MG63 (cell line): ENCODE measurements at places on chromosomes 2 and 18. TPM values are rescaled to one million over a fixed set of nuclear protein-coding genes. Genes with fewer than 3 reads are reported as not detected.

- no peak for DNase-seq
These were observed 71.4 kb downstream of the GALR1 start for GRCh38 chr18:77320971-77321559.

LYG1 gene
- not detected in 2 replicates for total RNA-seq

CHRNG gene
- total RNA-seq, result not detected in 2 replicates

- no peak for DNase-seq
These were observed 59.1 kb upstream of the BOD1L2 start for GRCh38 chr18:57087644-57088376.

GPR45 gene
- not detected in 2 replicates for total RNA-seq

GRCh38 chr18:79930020-79930642 lies 21.3 kb downstream of the SLC66A2 start:
- no peak for DNase-seq

- DNase-seq, result no peak
These were observed 30.9 kb upstream of the EGR4 start for GRCh38 chr2:73324126-73324725.

DNA sequence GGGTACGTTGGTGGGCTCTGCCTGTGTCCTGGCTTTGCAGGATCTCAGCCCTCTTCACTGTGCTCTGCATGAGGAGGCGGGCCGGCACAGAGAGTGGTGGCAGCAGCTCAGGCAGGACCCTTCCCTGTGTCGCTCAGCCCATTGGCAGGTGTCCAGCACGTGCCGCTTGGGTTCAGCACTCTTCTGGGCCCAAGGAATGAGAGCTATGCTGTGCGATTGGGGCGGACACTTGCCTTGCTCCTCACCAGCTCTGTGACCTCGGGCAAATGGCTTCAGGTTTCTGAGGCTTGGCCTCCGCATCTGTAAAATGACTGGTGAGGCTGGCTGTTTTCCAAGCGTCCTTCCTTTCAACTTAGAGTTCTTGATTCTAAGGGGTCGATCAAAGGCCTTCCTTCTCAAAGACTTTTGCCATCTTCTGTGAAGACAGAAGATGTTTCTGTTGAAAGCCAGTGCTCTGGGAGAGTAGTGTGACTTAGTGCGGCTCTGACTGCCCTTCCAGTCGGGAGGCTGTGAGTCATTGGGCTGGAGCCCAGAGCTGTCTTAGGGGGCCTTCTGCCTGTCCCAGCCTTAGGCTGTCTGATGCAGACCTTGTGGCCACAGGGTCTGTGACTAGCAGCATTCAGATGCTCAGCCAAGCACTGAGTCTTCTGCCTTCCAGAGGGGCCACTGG lies 35.6 kb downstream of the GLI2 start:
- peak; percentile 96 for DNase-seq

SPR gene
- total RNA-seq, result 57.7 and 57.8 TPM in 2 replicates

DNA sequence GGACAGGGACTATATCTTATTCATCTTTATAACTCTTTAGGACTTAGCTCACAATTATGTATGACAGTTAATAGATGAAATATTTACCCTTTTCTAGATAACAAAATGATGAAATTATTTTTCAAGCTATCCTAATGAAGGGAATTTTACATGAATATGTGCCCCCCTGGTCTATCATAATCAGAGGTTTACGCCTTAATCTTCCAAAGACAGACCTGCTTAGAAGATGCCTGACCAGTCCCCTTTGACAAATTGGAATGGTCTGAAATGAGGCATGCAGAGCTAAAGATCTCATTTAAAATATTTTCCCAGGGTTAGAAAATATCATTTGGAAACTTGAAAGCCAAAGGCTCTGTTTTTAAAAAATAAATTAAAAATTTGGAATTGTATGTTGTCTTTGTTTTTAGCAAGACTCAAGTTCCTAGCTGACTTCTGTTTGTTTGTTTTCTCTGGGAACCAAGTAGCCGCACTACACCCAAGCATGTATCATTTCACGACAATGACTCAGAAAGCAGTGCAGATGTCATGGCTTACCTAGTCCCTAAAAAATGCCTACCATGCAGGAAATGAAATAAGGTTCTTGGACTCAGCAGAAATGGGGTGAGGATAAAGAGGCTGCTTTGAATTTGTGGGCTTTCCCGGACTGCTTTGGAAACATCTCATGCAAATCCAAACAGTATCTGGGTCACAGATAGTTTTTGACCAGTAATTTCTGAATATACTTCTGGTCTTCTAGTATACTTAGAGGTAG lies 162.1 kb downstream of the ZEB2 start:
- DNase-seq, result peak; percentile 73

CHST10 gene
- 21.7 and 40.4 TPM in 2 replicates for total RNA-seq

FHL2 gene
- 166 and 245 TPM in 2 replicates for total RNA-seq

OTX1 gene
- not detected in 2 replicates for total RNA-seq

CPO gene
- total RNA-seq, result not detected in 2 replicates

DNA sequence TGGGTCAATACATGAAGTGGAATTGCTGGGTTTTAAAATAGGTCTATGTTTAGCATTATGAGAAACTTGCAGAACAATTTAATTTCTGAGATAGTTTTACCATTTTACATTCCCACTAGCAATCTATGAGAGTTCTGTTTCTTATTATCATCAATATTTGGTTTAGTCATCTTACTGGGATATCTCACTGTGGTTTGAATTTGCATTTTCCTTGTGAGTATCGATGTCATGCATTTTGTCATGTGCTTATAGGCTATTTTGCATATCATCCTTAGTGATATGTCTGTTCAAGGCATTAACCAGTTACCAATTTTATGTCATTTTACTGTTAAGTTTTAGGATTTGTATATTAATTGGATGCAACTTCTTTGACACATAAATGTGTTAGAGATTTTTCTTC lies 204.4 kb downstream of the MCFD2 start:
- DNase-seq, result no peak

FNDC4 gene
- total RNA-seq, result 0.53 TPM in 1 of 2 replicates, not detected in the other

CLASP1 gene
- 19.9 and 20.8 TPM in 2 replicates for total RNA-seq

ARHGAP15 gene
- not detected in 2 replicates for total RNA-seq

GRCh38 chr18:69808399-69808798 lies 139.3 kb downstream of the CD226 start:
- no peak for DNase-seq

SYT4 gene
- total RNA-seq, result not detected in 2 replicates

KANSL1L gene
- 1.7 and 3.5 TPM in 2 replicates for total RNA-seq

MROH2A gene
- not detected in 2 replicates for total RNA-seq

- no peak for DNase-seq
These were observed 121.6 kb downstream of the GALNT14 start for GRCh38 chr2:31016648-31017047.

GRCh38 chr2:207796585-207797350 lies 27.1 kb upstream of the FZD5 start:
- DNase-seq, result no peak

GRCh38 chr2:15964936-15965563 lies 24.7 kb downstream of the MYCN start:
- no peak for DNase-seq

DNA sequence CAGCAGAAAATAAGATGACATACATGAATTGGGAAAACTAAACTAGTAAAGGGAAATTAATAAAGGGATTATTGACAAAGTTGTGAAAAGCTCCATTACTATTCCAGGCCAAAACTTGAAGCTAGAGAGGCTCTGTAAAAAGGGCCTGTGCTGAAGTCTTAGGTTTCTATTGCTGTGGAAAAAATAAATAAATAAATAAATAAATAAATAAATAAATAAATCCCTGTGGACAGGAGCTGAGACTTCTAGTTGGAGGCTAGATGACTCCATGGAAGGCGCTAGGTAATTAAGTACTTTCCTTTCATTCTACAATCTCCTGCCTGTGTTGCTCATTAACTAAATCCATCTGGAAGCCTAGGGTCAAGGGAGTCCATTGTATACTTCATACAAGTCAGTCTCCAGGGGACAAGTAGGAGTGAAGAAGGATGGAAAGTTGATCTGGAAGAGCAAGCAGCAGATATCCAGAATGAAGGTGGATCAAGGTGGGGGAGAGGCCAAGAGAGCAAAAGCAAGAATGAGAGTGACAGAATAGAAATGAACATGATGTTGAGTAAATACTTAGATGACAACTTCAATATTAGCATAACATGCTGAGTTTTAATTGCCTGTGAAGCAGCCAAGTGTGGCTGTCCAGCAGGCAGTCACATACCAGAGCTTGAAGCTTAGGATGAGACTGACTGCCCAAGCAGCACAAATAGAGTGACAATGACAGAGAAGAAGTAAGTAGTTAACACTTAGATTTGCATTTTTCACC lies 26.2 kb upstream of the CCNT2 start:
- DNase-seq, result no peak

GRCh38 chr2:149727927-149728326 lies 140.4 kb upstream of the MMADHC start:
- no peak for DNase-seq

- no peak for DNase-seq
These were observed 103.2 kb downstream of the FAM161A start for GRCh38 chr2:61750624-61751023.

SLC35F5 gene
- total RNA-seq, result 61.1 and 66.1 TPM in 2 replicates

DNA sequence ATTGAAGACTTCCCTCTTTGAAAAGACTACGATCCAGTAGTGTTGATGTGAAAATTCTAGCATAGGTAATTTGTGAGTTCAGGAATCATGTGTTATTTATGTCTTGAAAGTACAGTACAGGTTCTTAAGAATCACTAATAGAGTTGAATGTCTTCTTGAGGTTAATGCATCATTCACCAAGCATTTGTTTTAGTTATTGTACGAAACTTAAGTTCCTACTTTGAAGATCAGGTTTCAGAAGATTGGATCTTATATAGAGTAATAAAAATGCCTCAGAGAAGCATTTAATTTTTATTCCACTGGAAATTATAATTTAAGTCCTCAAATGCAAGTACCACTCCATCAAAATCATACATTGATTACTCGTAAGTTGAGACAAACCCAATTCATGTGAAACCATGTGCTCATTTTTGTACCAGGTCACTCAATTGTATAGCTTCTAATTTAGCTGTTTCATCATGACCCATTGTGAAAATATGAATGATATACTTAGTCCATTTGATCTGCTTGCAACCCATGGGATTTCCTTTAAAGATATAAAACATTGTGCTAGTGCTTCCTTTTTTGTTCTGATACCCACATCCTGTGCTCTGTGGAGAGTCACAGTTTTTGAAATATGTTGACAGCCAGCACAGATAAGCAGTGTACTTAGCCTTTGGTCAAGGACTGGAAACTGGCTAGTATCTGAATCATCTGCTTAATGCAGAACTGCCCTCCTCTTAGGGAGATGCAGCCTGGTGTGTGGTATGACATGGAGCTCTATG lies 22.5 kb upstream of the RAB27B start:
- DNase-seq, result no peak

SLC4A3 gene
- total RNA-seq, result 3.0 and 4.9 TPM in 2 replicates

DNA sequence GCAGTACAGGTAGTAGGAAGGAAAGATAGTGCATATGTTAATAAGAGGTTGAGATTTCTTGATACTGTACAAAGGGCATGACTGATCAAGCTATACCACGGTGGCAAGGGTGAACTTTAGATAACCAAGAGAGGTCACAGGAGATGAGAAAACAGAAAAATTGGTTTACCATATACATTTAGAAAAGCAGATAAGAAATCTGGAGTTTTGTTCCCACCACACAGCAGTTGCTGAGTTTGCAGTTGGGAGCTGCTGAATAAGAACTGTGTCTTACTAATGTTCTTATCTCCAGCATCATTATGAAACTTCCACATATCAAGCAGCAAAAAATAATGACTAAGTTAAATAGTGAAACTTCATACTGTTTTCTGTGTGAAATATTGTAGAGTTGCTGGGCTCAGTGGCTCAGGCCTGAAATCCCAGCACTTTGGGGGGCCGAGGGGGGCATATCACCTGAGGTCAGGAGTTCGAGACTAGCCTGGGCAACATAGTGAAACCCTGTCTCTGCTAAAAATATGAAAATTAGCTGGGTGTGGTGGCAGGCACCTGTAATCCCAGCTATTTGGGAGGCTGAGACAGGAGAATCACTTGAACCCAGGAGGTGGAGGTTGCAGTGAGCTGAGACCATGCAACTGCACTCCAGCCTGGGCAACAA lies 12.0 kb upstream of the IMPACT start:
- no peak for DNase-seq

- no peak for DNase-seq
These were observed 95.8 kb upstream of the SMAD2 start for GRCh38 chr18:48026216-48026615.

GRCh38 chr18:59540780-59541179 lies 156.4 kb downstream of the CCBE1 start:
- DNase-seq, result no peak

DNA sequence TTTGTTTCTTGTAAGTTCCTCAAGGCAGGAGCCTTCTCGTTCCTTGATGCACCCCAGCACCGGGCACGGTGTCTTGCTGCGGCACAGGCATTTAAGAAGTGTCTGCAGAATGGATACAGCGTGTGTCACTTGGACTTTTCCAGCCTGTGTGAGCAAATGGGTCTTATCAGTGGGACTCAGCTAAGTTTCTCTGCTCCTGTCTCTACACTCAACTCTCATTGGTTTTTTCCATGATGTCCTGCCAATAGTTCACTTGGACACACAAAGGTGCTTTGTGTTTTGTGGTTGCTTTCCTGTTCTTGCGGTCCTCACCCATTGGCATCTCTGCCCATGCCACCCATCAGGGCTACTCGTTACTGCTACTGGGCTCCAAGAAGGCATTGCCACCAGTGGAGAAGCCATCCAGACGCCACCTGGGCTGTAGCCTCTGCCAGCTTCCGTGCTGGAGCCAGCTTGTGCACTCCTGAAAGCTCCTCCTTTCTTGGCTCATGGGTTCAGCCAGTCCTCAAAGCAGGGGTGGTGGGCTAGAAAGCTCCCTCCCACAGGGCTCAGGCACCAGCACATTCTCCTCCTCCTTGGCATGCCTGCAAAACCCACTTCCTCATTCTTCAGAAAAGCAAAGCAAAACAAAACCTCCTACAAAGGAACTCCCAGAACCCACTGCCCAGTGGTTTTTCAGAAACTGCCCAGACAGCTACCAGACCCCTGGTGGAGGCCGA lies 41.4 kb downstream of the IL1R2 start:
- DNase-seq, result peak; percentile 88

DNA sequence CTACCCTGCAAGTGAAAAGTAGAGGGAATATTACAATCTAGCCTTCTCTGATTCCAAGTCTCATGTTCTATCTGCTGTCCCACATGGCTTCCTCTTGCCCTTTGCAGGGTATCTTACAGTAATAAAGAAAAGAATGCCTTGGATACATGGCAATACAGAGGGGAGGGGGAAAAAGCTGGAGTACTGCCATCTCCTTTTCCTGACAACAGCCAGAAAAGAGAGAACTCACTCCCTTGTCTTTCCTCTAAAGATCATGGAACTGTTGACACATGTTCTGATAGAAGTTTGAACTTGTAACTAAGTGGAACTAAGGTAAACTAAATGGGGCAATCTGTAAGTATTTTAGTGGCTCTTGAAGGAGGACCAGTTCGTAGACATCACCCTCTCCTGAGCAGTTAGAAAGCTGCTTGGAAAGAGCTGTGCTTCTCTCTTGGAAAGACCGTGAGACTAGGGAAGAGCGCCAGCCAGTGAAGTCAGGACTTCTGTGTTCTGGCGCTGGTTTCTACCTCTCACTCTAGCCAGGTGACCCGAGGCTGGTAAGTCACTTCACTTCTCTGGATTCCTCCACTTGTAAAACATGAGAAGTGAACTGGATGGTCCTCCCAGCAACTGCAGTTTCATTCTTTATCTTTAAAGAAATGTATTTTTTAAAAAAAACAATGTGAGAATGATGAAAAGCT lies 242.3 kb upstream of the FOSL2 start:
- no peak for DNase-seq

- no peak for DNase-seq
These were observed 65.4 kb downstream of the EPG5 start for GRCh38 chr18:45901654-45902210.

GRCh38 chr2:98385050-98385699 lies 38.9 kb downstream of the CNGA3 start:
- peak; percentile 61 for DNase-seq
